ENCODE measurements at places on chromosomes 12 and 14. TPM values are rescaled to one million over a fixed set of nuclear protein-coding genes. Genes with fewer than 3 reads are reported as not detected.

The UBR7 gene
- 21.7 TPM for total RNA-seq

GRCh38 chr14:33833706-33834465, 117.0 kb downstream of the EGLN3 start:
- DNase-seq: no peak

The SYT1 gene
- 11.6 TPM for total RNA-seq

DNA sequence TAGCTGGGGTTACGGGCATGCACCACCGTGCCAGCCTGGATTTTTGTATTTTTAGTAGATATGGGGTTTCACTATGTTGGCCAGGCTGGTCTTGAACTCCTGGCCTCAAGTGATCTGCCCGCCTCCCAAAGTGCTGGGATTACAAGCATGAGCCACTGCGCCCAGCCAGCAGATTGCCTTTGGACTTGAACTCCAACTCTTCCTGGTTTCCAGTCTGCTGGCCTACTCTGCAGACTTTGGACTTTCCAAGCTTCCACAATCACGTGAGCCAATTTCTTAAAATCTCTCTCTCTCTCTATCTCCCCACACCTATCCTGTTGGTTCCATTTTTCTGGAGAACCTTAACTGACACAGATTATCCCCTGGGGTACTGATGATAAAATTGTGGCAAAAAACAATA, 55.0 kb downstream of the EMP1 start:
- DNase-seq: no peak

DNA sequence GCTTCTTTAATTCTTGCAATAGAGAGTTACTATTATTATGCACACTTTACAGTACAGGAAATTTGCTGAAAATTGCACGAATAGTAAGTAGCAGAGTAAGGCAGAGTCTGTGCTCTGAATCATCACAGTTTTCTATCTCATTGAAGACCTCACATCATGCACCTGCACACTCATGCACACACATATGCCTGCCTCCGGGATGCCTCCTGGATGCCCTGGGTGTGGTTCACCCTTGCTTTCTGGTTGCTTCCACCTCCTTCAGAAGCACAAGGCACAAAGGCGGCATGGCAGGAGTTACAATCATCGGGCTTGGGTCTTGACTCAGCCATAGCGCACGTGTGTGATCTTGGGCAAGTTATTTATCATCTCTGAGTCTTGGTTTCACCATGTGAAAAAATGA, 564.0 kb downstream of the VRK1 start:
- DNase-seq: no peak

GRCh38 chr12:45138609-45139008, 77.3 kb upstream of the ANO6 start:
- DNase-seq: no peak

Measured in ovary (tissue), 10 donors.